Hematopoietic multipotent progenitor cell treated with erythropoietin and hydrocortisone succinate and interleukin-3 and kit ligand, for 17 days (in vitro differentiated cells): ENCODE measurements at places on chromosomes 7 and 10.

DNA sequence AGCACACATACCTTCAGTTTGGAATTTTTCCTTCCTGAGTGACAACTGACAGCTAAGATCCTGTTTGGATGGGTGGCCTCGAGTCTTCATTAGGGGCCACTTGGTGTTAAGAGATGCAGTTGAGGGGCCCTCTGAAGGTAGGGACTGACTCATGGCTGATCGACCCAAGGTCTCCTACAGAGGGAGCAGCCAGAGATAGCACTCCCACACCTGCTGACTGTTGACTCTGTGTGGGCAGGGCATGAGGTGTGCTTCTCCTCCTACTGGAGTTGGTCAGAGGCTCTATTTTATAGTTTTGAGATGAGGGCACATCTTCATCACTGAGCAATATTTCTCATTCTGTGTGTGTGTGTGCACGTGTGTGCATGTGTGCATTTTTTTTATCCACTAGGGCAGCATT is 378.8 kb upstream of the PODXL start:
- DNase-seq = no peak

GRCh38 chr10:48523212-48523819 is 81.6 kb downstream of the ARHGAP22 start:
- DNase-seq = no peak

DNA sequence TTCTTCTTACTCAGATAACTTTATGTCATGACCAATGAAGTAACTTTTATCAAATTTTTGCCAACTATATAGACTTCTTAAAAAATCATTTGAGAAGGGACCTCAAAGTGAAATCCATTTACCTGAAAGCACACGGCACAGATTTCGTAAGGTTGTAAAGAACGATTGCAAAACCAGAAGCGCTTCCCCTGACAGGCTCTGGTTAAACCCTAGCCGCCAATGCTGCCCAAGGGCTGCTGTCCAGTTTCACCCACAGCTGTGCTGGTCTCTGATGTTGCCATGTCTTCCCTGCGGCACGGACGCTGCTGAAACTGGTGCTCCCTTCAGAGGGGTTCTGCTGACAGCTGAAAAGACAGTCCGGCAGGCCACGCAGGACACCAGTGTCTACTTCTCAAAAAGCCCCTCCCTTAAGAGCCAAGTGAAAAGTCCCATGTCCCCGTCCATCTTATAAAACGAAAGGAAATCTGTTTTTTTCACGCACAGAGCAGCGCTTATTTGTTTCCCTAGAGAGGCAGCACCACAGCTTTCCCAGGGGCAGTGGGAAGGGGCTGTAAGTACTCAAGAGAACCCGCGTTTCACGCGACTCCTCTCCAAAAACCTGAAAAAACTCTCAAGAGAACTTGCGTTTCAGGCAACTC is 32.5 kb downstream of the GNA12 start:
- DNase-seq = no peak

GRCh38 chr7:94396037-94396431 is 1.3 kb downstream of the COL1A2 start:
- DNase-seq = no peak

DNA sequence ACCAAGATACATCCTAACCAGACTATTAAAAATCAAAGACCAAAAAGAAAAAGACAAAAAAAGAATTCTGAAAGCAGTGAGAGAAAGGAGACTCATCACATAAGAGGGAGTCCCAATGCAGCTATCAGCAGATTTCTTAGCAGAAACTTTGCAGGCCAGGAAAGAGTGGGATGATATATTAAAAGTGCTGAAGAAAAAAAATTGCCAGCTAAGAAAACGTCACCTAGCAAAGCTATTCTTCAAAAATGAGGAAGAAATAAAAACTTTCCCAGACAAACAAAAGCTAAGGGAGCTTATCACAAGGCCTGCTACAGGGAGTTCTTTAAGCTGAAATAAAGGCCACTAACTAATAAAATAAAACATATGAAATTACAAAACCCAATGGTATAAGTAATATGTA is 40.5 kb upstream of the CDK6 start:
- DNase-seq = no peak

DNA sequence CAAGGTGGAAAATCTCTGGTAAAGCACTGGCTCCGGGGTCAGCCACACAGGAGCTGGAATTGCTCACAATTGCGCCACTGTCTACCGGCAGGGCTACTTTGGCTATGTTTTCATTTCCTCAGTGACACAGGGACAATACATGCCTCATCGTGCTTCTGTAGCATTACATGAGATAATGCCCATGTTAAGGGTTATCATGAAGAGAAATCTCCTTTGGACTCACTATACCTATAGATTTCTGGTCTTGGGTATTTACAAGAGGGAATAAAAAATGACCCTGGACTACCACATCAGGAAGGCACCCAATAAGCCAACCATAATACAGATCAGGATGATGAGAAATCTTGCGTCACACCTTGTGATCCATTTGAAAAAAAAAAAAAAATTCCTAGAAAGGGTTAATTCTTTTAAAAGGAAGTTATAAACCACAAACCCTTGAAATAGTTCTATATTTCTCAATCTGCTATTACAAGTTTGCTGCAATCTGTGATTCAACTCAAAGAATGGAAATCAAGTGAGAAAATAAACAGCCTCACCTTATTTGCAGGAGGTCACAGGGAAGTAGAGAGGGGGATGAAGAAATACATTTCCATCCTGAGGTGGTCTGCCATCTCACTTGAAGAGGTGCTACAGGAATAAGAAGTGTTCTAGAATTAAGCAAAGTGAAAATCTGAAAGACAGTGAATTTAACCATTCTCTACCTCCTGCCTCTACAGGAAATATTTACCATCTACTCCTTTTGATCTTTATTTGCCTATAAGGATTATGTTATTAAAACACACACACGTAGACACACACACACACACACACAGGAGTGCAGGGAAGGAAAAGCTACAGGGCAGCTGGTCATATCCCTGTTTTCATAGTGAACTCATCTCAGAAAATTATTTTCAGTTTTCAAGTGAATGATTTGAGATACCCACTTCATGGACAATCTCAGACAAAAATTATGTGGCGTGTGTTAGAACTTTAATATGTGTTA is 231.3 kb upstream of the CELF2 start:
- DNase-seq = no peak
